Activated naive CD4-positive, alpha-beta T cell treated with anti-CD3 and anti-CD28 coated beads, Interleukin-2, amount 10 ng/mL, durations not matched to agents 5 hours and 36 hours (primary cell): ENCODE measurements at places on chromosomes 12 and 14. TPM values are rescaled to one million over a fixed set of nuclear protein-coding genes. Genes with fewer than 3 reads are reported as not detected.

The KRT79 gene
- total RNA-seq: not detected

The RDH16 gene
- 0.22 TPM for total RNA-seq

The PMCH gene
- total RNA-seq: 0.28 TPM

The ZNF605 gene
- 11.3 TPM for total RNA-seq

The KRT5 gene
- not detected for total RNA-seq

The CLBA1 gene
- 0.43 TPM for total RNA-seq

The ZNF891 gene
- total RNA-seq: 3.4 TPM
